ENCODE measurements at places on chromosomes 5 and 9. TPM values are rescaled to one million over a fixed set of nuclear protein-coding genes. Genes with fewer than 3 reads are reported as not detected.

- no peak for DNase-seq
- H3K4me1 ChIP-seq = no peaks in the 10 kb centered on the region
- no peak overlapping the region for H3K4me3 ChIP-seq
- no peaks in the 10 kb centered on the region for H3K27me3 ChIP-seq
These were observed 58.1 kb downstream of the KCNN2 start for GRCh38 chr5:114419959-114420358.

- DNase-seq = no peak
- no peaks in the 10 kb centered on the region for H3K4me1 ChIP-seq
- no peak overlapping the region for H3K4me3 ChIP-seq
- H3K27ac ChIP-seq = no peak overlapping the region
- no peaks in the 10 kb centered on the region for H3K27me3 ChIP-seq
- H3K36me3 ChIP-seq = no peaks in the 10 kb centered on the region
These were observed 5.2 kb downstream of the FGF1 start for GRCh38 chr5:142680605-142681259.

DNA sequence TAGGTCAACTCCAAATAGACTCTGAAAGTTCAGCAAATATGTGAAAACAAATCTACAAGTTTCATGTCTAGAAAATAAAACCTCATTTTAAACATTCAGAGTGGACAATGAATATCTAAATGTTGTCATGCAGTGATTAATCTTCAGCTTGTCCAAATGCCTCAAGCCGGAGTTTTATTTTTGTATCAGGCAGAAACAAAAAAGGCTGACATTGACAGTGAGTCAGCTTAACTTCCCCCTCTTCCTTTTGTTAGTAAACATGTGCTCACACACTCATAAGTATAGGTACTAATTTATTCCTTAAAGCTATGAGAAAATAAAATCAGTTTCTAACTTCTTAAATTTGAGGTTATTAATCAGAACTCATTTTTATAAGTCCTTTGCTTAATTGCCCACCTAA lies 467.9 kb upstream of the DAB2 start:
- no peak for DNase-seq
- no peaks in the 10 kb centered on the region for H3K4me1 ChIP-seq
- no peak overlapping the region for H3K27ac ChIP-seq
- no peaks in the 10 kb centered on the region for H3K36me3 ChIP-seq
- H3K4me3 ChIP-seq = no peak overlapping the region

- no peak overlapping the region for H3K4me3 ChIP-seq
- no peaks in the 10 kb centered on the region for H3K36me3 ChIP-seq
- DNase-seq = no peak
- H3K4me1 ChIP-seq = no peaks in the 10 kb centered on the region
These were observed 99.9 kb downstream of the RFK start for GRCh38 chr9:76294301-76294700.

C9orf40 gene
- total RNA-seq = 5.9 TPM

ANGPTL2 gene
- not detected for total RNA-seq

LCN10 gene
- 2.5 TPM for total RNA-seq
